ENCODE measurements at places on chromosomes 11 and 22. TPM values are rescaled to one million over a fixed set of nuclear protein-coding genes. Genes with fewer than 3 reads are reported as not detected.

GRCh38 chr11:117092951-117093590 is 5.2 kb downstream of the SIK3 start:
- DNase-seq: no peak

GRCh38 chr11:113147249-113147648 is 167.1 kb upstream of the TTC12 start:
- DNase-seq: no peak

Gene MAPK8IP2
- total RNA-seq: 0.43 TPM

GRCh38 chr11:133720951-133721350 is 124.4 kb downstream of the SPATA19 start:
- no peak for DNase-seq

DNA sequence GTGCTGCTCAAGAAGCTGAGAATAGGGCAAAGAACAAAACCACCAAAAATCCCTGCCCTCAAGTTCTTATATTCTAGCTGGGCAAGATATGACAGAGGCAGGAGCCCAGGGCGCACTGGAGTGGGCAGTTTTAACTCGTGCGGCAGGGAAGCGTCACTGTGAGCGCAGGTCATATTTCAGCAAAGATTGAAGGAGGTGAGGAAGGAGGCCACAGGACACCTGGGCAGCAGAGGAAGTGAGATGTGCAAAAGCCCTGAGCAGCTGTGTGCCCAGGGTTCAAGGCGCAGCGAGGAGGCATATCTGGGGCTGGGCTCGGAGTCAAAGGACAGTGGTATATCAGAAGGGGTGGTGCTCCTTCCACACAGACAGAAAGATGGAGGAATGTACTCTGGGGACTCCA is 13.5 kb downstream of the KCNC1 start:
- DNase-seq: no peak

Gene DDIAS
- total RNA-seq: 1.9 TPM

GRCh38 chr22:48018346-48018745 is 1255.9 kb downstream of the TBC1D22A start:
- DNase-seq: no peak

Gene SHANK3
- total RNA-seq: 0.86 TPM

GRCh38 chr22:49439373-49439772 is 388.3 kb downstream of the BRD1 start:
- DNase-seq: no peak

Gene RAB39A
- total RNA-seq: not detected

Gene SEZ6L
- not detected for total RNA-seq

DNA sequence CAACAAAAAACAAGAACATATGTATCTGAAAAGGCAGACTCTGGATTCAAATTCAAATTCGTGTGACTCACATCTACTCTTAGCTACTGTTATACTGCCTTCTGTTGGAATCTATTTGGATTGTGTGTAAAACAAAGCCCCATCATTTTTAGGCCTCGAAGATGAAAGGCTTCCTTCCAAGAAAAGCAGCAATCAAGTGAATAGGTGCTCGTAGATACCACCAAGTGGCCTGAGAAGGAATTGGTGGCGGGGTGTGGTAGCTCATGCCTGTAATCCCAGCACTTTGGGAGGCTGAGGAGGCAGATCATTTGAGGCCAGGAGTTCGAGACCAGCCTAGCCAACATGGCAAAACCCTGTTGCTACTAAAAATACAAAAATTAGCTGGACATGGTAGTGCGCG is 4.2 kb downstream of the GRAMD1B start:
- DNase-seq: no peak

Gene EHF
- not detected for total RNA-seq

GRCh38 chr22:32800158-32800882 is 1.2 kb upstream of the TIMP3 start:
- DNase-seq: peak; percentile 35

Gene OSM
- 0.43 TPM for total RNA-seq

DNA sequence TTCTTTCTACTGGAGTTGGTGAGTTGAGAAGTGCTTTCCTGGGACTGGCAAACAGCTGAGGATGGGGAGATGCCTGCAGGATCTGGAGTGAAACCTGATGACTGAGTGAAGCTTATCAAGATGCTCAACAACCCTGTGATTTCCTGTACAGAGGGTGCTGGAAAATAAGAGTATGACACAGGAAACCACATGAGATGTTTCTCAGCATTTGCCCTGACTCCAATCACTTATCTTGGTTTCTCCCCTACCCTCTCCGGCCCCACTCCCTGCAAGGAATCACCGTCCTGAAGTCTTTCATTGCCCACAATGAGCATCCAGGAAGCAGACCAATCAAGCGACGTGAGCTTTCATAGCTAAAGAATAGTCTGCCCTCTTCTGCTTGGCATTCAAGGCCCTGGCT is at the start of gene MRGPRX2:
MRGPRX2 (minus strand) TSS at position 89 of the 400 bp plus-strand sequence. CDS start 4,315 bp downstream, outside the sequence.
- DNase-seq: no peak

DNA sequence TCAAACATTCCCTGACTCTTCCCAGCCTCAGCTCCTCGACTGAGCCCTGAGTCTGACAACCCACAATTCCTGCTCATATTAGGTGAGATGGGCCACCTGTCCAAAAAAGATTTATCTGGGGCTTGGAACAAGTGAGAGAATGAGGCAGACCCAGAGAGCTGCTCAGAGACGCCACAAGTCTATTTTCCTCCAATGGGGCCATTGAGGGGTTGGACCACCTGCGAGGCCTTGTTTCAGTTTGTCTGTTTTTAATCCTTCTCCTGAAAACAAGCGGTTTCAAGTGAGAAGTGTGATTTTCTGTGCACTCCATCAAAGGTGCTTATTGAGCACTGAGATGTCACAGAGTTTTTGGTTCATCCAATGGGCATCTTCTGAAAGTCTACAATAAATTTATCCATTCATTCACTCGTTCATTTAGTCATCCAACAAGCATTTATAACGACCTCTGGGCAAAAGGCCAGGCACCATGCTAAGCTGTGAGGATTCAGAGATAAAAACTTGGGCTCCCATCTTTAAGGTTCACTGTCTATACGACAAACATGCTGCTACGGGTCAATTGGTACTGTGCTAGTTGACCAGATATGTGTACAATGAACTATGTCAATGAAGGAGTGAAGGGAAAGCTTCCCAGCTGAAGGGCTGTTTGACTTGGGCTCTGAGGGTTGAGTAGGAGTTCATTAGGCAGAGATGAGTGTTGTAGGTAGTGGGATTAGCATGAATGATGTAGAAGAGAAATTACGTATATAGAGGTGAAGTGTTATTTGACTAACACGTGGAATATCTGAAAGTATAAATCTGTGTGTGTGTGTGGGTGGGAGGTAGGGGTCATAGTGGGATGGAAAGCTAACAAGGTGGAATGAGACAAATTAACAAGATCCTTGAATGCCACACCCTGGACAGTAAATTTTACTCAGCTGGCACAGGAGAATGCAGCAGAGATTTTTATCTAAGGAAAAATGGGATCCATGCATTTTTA is 168.9 kb downstream of the MIAT start:
- DNase-seq: no peak

DNA sequence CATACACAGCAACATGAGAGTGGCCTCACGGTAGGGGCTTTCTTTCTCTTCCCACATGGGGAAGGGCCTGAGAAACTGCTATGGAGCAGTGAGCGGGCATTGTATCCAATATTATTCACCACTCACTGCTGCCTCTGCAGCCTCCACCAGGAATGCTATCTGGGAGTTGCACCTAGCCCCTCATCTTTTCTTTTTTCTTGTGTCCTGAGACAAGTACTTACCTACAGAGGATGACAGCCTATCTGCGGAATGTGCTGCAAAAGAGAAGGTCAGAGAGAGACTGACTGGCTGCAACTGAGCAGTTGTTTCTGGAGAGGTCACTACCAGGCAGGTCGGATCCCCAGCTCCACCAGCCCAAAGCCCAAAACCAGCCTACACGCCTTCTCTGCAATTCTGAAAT is 52.1 kb upstream of the HTATIP2 start:
- no peak for DNase-seq

Gene NEFH
- 0.32 TPM for total RNA-seq

GRCh38 chr11:113591117-113591516 is 115.0 kb downstream of the TMPRSS5 start:
- no peak for DNase-seq

Gene SLC25A18
- total RNA-seq: 0.32 TPM

DNA sequence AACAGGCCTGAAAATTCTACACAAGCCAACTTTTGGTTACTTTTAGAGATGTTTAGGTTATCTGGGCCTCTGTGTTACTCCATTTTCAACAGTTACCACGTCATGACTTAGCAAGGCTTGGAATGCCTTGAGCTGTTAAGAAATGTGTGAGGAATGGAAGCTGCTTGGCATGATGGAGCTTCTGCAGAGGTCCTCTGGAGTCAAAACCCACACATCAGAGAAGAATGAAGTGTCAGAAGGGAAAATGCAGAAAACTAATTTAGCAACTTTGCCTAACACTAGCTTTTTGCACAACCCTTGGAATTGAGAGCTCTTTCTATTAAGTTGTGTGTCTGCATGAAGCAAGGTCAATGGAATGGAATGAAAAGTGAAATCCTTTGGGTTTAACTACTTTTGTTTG is 27.4 kb downstream of the FAT3 start:
- peak; percentile 28 for DNase-seq

DNA sequence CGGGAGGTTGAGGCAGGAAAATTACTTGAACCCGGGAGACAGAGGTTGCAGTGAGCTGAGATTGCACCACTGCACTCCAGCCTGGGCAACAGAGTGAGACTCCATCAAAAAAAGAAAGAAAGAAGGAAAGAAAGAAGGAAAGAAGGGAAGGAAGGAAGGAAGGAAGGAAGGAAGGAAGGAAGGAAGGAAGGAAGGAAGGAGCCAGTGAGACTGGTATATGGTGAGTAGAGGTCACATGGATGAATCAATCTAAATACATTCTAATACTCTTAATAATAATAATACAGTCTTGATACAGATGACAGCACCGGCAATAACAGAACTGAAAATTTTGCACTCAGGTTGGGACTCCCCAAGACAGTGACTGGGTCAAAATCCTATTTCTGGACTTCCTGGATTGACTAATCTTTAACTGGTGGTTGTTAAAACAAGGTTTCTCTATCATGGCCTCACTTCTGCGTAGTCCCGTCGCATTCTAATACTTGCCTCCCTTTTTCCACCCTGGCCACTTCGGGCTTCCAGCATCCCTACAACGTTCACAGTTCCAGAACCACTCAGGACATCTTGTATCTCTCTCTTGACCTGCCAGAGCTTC is 53.5 kb upstream of the EIF3M start:
- DNase-seq: no peak

GRCh38 chr11:72825661-72826060 is 11.4 kb downstream of the ATG16L2 start:
- DNase-seq: no peak

- DNase-seq: no peak
Measured at GRCh38 chr22:45886540-45886939, 90.4 kb downstream of the WNT7B start.

Gene CREB3L1
- total RNA-seq: 66.7 TPM

Gene TMEM134
- 18.4 TPM for total RNA-seq

DNA sequence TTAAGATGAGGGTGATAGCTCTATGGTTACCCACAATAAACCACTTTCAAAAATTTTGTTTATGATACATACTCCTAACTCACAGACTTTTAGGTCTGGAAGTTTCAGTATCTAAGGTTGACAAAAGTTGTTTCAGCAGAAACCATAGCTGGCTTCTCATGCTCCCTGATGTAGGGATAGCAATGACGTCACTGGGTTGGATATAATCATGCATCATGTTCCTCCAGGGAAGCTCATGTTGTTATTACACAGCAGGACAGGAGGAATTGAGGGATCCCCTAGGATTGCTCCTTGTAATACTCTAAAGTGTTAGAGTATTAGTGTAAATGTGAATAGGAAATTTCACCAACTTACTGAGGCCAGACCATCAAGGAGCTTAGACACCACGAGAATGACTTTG is 23.6 kb downstream of the APOL3 start:
- peak; percentile 24 for DNase-seq

Gene PRODH
- total RNA-seq: not detected

DNA sequence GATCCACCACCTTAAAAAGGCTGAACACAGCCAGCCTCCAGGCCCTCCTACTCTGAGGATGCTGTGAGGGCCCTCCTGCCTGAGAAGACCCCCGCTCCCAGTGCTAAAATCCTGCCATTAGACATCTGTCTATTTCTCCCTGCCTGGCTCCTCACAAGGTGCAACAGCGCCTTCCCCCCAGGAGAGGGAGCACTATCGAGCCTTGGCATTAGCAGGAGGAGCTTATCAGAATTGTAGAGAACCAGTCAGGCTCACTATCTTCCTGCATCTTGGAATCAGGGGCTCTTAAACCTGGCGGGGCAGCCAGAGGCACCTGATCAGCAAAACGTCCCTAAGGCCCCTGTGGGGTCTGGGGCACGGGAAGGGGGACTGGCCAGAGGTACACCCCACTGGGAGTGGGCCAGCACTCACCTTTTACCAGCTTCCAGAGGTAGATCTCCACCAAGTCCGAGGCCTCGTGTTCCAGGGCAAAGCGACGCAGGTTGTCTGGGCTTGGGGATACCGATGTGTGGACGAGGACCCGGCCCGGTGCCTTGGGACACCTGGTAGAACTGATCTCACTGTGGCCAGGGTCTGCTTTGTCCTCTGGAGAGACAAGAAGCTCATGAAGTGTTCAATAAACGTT is 28.7 kb downstream of the CHRDL2 start:
- peak; percentile 74 for DNase-seq

Gene HARBI1
- 4.8 TPM for total RNA-seq

Gene OOSP4B
- not detected for total RNA-seq

GRCh38 chr11:11876458-11876857 is 34.7 kb downstream of the USP47 start:
- DNase-seq: no peak

DNA sequence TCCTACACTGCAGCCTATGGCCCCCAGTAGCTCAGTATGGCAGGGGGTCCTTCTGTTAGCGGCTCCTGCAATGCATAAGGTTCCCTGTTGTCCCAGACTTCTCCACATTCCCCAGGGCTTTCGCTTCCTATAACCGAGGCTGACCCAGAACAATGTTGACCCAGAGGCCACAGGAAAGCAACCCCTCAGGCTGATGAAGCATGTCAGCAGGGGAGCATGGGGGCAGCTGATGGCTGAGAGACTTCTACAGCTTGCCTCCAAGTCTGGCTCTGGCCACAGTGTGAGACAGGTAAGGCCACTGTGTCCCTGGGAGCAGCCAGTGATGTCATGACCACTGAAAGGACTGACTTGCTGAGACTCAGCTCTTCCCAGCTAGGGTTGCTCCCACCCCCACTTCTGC is 12.5 kb upstream of the PPFIBP2 start:
- no peak for DNase-seq

Gene MYBPC3
- not detected for total RNA-seq

DNA sequence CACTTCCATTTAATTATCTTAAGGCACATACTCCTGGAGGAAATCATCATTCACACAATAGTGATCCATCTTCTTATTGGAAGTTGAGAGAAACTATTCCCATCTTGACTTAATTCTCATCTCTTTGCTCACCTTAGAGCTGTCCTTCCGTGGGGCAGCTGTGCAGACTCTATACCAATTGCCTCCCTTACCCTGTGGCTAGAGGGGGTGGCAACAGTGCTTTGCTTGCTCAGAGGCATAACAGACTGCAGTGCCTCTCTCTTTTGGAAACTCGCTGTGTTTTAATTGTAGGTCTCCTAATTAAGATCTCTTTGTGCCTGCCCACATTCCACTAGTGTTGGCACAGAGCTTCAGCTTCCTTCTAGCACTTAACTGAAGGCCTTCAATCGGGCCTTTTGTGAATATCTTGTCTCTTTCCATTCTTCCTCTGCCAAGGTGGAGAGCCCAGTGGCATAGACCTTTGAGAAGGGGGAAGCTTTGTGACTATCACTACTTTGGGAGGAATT is 5.5 kb downstream of the KMT2A start:
- DNase-seq: no peak

Gene CRYAB
- total RNA-seq: 11.0 TPM

- no peak for DNase-seq
Measured at GRCh38 chr11:91786097-91786496, 438.5 kb upstream of the FAT3 start.

All from fibroblast of villous mesenchyme (primary cell).